Endothelial cell (in vitro differentiated cells): ENCODE measurements at places on chromosomes 3 and 15. TPM values are rescaled to one million over a fixed set of nuclear protein-coding genes. Genes with fewer than 3 reads are reported as not detected.

Gene EXD1
- total RNA-seq = not detected

Gene IL5RA
- total RNA-seq = not detected

Gene PROS1
- 19.8 TPM for total RNA-seq

Gene CFAP100
- not detected for total RNA-seq

Gene ANKUB1
- total RNA-seq = not detected

Gene XYLB
- 2.4 TPM for total RNA-seq

DNA sequence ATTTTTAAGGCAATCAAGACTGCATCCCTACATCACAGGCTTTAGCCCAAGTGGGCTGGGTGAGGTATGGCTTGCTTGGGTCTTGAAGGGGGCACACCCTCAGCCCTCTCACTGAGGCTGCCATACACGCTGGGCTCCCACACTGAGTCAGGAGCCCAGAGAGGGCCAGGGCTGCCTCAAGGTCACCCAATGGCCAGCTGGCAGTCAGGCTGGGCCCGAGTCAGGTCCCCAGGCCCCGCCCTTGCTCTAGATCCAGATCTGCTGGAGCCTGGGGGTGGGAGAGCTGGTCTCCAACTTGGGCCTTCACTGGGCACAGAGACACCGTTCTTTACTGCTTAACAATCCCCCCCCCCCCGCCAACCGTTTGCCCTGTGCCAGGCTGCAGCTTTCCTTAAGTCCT, 88.1 kb downstream of the IQSEC1 start:
- DNase-seq = no peak

GRCh38 chr3:16369885-16370284, 104.9 kb downstream of the OXNAD1 start:
- DNase-seq = no peak

- DNase-seq = no peak
Measured at GRCh38 chr3:14564741-14565140, 24.6 kb upstream of the GRIP2 start.

GRCh38 chr3:141201122-141201521, 30.5 kb upstream of the PXYLP1 start:
- no peak for DNase-seq

GRCh38 chr3:359672-360071, 163.1 kb downstream of the CHL1 start:
- no peak for DNase-seq

GRCh38 chr3:168988853-168989252, 674.7 kb downstream of the MECOM start:
- no peak for DNase-seq

DNA sequence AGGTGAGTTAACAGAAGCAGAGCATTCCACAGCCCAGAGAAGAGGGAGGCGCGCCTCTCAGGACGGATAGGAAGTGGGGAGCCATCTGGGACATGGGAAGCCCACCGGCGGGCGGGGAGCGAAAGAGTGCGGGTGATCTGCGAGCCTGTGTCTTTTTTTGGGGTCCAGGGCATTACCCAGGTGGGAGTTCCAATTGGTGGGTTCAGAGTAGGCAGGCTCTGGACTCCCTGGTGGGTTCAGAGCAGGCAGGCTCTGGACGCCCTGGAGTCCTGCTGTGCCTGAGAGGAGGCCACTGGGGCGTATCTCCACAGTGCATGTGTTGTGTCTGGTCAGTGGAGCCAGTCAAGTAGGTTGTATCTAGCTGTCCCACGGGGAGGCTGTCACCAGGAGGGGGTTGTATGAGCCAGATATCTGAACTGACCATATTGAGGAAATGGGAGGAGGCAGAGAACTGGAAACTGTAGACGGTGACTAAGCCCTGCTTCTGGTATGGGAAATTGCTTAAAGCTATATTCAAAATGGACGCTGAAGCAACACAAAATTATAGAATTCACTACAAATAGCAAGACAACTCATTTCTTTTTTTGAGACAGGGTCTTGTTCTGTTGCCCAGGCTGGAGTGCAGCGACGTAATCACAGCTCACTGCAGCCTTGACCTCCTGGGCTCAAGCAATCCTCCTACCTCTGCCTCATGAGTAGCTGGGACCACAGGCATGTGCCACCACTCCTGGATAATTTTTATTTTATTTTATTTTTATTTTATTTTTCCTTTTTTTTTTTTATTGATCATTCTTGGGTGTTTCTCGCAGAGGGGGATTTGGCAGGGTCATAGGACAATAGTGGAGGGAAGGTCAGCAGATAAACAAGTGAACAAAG, 34.5 kb upstream of the CHST2 start:
- DNase-seq = no peak

GRCh38 chr3:140073278-140074045, 138.5 kb downstream of the CLSTN2 start:
- no peak for DNase-seq

GRCh38 chr3:124907957-124908356, 20.8 kb upstream of the ITGB5 start:
- no peak for DNase-seq

- DNase-seq = no peak
Measured at GRCh38 chr3:188179006-188179966, 25.3 kb downstream of the LPP start.

DNA sequence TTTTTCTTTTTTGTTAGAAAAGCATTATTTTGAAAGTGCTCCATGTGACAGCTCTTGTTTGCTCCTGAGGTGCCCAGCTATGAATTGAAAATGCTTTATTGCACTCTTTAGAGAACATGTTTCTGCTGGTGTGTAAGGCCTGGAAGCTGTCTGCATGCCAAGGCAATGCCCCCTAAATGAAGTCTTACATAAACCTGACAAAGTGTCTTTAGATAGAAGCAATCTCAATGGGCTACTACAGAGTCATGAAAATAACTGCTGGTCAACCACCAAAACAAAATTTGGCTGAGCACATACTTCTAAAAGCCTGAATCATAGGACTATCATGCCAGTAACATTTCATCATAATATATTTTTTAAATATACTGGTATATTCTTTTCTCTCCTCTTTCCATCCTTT, 178.7 kb downstream of the THRB start:
- DNase-seq = no peak

GRCh38 chr3:197599089-197599765, 43.5 kb upstream of the BDH1 start:
- DNase-seq = peak; percentile 79
